ENCODE measurements at places on chromosomes 5 and 9.

GRCh38 chr5:112921833-112922817, at the start of gene REEP5:
REEP5 (minus strand) TSS chr5:112922227; CDS start chr5:112922190, 37 bp downstream.
- no peak for DNase-seq

GRCh38 chr9:129501771-129502319, 119.1 kb downstream of the C9orf50 start:
- no peak for DNase-seq

GRCh38 chr9:136274786-136275654, 28.9 kb downstream of the CCDC187 start:
- no peak for DNase-seq

- no peak for DNase-seq
These were observed 261.8 kb downstream of the MCTP1 start for GRCh38 chr5:95022967-95023695.

DNA sequence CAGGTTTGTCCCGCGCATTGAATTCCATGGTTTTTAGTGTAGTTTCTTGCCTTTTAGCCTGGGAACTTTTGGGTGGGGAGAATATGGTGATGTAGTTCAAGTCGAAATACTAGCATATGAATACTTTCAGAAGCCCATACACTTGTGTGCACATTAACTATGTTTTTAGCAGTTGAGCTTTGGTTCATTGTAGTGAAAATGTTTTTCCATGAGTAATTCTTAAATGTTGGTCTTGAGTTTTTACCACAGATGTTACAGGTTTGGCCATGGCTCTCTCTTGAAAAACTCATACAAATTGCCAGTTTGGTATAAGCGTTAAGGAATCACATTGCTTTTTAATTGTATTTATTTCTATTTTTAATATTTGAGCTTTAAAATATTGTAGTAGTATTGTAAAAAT, 45.6 kb downstream of the TRIO start:
- no peak for DNase-seq

DNA sequence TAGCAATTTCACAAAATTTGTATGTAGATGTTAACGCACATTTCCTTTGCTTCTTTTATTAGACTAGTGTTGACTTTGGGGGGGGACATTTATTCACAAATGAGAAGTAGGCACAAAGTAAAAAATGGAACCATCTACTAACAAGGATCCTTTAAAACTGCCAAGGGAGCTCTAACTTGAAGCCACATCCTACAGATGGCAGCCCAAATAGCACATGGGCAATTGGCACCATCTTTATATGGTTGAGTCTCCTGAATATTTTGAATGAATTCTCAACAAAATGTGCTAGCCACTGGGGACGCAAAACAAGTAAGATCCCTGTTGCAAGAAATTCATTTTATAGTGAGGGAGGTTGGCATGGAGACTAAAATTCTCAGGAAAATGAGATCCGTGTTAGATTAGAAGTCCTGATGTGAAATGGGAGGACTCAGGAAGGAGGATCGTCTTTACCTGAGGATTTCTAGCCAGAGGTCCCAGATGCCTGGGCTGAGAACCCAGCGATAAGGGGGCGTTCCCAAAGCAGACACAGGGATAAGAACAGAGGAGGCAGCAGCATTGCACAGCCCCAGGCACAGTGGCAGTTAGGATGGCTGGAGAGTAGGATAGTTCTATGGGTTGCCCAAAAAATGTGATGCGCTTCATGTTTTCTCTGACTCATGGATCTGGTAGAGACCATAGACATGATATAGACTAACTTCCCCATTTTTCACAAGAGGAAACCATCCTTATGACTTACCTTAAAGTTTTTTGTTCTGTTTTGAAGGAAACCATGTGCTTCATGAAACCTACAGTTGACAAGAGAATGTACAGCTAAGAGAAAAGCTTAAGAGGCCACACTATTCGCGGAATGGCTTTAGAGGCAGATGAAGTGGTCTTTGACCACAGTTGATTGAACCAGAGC, 37.4 kb downstream of the C9orf152 start:
- DNase-seq: no peak

GRCh38 chr9:101119206-101119819, 90.8 kb downstream of the PLPPR1 start:
- DNase-seq: no peak

DNA sequence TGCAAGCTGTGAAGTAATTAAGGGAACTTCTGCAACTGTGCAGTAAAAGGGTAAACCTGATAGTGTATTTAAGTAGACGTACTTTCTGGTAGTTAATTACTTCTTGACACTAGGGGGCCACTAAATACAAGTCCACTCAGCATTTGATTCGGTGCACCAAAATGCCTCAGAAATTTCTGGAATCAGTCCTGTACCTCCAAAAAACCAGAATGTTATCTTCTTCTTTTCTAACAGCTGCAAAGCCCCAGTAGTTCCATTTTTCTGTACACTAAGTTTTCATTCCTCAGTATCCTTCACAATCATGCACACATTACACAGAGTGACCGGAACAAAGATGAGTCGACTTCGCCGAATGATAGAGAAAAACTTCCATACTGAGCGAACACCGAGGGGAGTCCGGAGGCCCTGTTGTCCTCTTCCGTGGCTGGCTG, 484 bp downstream of the GFM2 start:
- DNase-seq: no peak

DNA sequence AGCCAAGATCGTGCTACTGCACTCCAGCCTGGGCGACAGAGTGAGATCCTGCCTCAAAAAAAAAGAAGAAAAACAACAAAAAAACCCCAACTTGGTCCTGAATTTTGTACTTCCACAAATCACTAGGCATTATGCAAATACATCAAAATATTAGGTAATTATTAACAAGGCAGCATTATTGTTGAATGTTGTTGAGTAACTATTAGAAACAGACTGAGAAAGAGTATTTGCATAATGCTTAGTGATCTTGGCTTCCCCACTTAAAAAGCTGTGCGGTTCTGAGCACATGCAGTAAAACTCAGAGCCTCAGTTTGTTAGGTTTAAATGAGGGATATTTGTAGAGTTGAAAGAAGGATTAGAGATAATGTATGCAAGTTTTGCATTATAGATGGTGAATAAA, 64.2 kb downstream of the SCAMP1 start:
- no peak for DNase-seq

GRCh38 chr5:13987843-13988464, 43.5 kb upstream of the DNAH5 start:
- peak; percentile 25 for DNase-seq

DNA sequence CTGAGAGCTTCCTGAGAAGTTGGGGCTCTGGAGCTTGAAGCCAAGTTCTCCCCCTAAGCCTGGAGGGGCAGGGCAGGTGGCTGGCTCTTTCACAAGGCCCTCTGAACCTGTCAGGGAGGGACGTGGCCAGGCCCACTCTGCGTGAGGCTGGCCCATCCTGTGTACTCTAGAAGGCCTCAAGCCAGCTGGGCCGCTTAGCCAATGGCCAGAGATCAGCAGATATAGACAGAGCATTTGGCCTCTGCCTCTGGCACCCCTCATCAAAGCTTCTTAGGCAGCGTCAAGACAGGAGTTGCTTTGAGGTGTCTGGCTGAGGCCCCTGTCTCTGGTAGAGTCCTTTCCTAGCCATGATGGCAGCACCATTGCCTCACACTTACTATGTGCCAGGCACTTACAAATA, 105.6 kb downstream of the FGF18 start:
- DNase-seq: no peak

DNA sequence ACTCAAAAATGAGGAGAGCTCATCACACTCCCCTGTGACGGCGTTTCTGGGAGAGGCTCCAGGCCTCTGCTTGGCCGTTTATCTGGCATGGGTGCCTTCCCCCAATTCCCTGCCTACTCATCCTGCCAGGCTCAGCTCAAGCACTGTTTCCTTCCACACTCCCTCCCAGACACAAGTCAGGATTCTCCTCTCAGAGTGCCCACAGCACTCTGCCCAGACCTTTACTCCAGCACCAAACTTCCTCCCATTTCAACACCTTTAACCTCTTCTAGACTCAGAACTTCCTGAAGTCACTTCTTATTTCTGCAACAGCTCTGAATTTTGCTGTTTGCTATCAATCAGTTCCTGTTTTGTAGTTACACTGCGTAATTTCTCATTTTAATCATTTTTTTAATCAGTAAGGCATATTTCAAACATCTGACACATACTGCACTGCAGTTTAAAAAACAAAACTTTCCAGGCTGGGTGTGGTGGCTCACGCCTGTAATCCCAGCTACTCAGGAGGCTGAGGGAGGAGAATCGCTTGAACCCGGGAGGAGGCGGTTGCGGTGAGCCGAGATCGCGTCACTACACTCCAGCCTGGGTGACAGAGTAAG, 16.0 kb downstream of the TRMO start:
- DNase-seq: no peak

DNA sequence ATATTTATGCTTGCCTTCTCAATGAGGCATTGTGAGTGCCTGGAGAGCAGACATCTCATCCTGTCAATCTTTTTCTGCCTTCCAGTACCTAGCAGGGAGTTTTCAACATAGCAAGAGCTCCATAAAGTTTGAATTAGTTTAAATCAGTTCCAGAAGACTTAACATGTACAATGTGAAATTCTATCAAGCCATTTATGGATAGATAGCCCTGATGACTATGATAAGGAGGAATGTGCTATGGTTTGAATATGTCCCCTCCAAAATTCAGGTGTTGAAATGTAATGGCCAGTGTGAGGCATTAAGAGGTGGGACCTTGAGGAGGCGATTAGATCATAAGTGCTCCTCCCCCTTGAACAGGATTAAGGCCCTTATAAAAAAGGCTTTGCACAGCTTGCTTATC, 306.9 kb upstream of the SMARCA2 start:
- no peak for DNase-seq

DNA sequence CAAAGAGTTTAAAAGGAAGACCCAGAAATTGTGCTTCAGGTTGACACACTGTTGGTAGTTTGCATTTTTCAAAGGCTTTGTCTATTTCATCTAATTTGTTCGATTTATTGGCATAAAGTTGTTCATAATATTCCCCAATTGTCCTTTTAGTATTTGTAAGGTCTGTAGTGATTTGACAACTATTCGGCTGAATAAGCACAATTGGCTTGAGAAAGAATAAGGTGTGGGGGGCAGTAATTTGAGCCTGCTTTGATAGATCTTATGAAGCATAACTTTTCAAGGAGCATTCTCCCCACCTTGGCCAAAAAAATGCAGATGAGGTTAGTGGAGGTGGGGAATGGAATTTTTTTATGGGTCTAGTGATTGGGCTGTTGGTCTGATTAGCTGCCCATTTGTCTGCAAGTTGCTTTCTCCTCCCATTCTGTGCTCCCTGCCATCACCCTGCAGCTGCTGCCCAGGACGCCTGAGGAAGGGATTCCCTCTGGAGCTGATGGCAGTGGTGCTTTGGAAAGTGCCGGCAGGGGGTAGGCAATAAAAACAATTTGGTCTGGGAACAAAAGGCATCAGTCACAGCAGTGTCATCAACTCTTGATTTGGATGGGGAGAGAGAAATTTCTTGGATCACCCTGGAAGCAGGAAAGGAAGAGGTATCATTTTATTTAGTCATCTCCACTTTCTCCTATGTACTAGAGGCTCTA, 26.6 kb downstream of the WNT8A start:
- no peak for DNase-seq

- DNase-seq: no peak
These were observed 72.0 kb downstream of the ACTBL2 start for GRCh38 chr5:57410374-57411320.

DNA sequence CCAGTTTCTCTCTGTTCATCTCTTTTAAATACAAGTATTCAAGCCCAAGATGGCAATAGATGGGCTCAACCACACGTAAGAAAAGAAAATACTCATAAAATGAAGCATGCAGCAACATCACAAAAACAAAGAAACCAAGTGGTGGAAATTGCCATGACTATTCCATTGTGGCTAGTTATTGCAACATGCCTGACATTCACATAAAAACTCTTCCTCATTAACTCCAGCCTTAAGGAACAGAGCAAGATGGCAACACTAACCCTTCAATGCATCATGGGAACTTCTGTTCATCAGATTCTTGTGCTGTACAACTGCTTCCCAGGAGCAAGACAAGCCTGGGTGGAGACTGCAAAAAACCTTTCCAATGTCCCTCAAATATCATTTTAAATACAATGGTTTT, 1.4 kb upstream of the GLIS3 start:
- peak; percentile 98 for DNase-seq

GRCh38 chr5:116938488-116938887, 363.9 kb upstream of the SEMA6A start:
- no peak for DNase-seq

GRCh38 chr9:124894035-124894740, 32.3 kb downstream of the ARPC5L start:
- DNase-seq: no peak

GRCh38 chr5:36908544-36909260, 32.1 kb downstream of the NIPBL start:
- no peak for DNase-seq

- no peak for DNase-seq
These were observed 5.6 kb downstream of the TLE1 start for GRCh38 chr9:81683704-81684103.

Data from GM04503 (cell line).